Mesenchymal stem cell (in vitro differentiated cells and primary cell): ENCODE measurements at places on chromosomes 16 and 17.

DNA sequence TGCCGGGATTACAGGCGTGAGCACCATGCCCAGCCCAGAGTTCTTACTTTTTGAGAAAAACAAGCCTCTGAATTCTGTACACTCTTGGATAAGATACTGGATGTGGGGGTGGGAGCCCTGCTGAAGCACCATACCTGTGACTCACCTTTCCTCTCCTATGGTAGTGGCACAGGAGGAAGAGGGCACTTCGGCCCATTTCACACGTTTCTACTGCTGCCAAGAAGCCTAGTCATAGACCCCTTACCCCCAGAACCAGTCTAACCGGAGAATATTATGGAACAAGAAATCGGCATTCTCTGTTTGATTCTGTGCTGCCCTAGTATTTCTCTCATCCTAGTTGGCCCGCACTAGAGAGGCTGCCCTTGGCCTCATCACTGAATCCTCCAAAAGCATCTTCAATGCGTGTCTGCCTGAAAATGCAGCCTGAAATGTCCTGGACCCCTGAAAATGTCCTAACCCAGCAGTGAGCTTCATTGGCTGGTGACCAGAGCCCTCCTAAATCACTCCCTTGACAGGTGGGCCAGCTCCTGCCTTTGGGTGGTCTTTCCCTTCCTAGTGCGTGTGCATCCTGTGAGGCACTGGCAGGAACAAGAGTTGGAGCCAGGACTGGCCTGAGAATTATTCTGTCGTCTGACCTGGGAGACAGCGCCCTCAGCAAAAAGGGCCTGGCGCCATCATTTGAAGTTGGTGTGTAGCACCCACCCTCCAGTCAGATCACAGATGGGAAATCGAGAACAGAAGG, 37.9 kb downstream of the NDEL1 start:
- DNase-seq = no peak

DNA sequence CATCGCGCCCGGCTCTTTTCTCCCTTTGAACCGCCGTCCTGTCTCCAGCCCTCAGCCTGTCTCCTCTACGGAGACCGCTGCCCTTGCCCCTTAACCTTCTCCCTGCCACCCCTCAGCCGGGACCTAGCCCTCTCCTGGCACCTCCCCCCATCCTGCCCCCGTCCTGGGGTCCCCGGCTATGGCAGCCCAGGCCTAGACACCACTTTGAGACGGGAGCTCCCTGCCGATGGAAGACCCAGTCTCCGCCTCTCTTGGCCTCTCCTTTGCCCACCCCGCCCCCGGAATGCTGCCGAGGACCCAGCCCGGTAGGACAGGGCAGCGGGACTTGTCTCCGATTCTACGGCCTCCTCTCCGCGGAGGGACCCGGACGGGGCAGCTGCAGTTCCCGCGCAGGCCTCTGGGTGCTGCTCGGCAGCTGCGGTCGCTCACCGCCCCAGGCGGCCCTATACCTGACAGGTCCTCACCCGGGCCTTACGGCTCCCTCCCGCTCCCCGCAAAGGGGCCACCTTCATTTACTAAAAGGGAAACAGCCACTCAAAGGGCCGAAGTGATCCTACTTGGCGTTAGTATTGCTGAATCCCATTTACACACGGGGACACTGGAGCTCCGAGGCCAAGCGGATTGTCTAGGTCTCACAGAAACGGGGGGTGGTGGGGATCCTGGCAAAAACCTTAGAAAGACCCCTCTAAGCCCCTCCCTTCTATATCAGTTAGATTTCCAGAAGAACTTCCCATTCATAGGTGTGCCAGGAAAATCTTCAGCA, 32.6 kb upstream of the TAC4 start:
- DNase-seq = peak; percentile 62

DNA sequence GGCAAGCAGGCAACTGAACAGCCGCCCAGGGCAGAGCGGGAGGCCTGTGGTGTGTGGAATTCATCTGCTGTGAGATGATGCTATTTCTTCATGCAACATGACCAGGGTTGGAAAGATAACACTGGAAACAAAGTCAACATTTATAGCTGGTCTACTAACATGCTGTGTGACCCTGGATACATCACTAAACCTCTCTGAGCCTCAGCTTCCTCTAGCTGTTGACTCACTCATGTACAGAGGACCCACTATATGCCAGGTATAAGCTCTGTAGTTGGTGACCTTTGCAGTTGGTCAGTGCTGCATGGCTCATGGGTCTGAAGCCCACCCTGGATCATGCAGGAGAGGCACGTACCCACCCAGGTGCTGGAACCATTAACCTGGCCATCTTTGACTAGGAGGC, 180.9 kb downstream of the ZNF423 start:
- DNase-seq = no peak

DNA sequence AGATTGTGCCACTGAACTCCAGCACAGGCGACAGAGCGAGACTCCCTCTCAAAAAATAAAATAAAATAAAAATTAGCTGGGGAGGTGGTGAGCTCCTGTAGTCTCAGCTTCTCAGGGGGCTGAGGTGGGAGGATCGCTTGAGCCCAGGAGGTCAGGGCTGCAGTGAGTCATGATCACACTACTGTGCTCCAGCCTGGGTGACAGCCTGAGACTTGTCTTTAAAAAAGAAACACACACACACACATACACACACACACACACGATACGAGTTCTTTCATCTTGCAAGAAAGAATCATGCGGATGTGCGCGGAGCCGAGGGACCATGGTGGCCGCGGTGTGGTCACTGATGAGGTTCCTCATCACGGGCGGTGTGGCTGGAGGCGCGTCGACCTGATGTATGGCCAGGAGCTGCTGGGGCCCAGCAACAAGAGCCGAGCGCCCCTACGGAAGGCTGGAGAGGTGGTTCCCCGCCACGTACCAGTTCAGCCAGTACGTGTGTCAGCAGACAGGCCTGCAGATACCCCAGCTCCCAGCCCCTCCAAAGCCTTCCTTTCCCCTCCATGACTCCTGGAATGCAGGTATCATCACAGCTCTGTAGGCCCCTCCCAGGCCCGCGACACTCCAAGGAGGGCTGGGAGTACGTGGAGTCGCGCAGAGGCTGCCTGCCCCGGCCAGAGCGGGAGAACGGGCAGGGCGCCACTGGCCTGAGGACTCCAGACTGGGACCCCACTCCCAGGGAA, 20.7 kb downstream of the NXN start:
- DNase-seq = peak; percentile 81

DNA sequence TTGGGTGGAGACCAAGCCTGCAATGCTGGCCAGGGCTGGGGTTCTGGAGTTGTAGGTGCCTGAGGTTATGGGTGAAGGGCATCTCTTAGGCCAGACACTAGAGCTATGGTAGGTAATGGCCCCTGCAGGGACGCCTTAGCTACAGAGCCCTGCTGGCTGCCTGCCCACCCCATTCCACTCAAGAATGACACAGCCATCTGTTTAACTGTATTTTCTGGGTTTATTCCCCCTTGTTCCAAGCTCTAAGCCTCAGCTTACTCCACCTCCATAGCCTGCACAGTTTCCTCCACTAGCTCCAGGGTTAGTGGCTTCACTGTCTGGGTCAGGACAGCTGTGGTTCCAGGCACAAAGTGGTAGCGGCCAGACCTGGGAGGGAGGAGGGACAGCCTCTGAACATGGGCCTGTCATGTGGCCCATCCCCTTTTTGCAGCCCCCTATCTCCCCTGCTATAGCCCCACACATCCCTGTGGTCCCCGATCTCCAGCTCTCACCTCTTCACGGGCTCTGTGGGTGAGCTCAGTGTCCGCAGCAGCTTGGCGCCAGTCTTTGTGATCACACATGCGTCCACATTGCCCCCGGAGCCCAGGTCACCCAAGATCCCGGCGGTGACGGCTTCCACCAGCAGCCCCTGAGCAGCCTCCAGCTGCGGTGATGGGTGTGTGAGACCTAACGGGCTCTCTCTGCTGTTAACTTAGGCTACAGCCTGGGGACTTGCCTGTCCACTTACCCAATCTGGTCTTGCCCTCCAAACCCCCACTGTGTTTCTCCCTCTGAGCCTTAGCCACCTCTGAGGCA, 2.1 kb downstream of the PSMB10 start:
- DNase-seq = no peak

GRCh38 chr17:22461460-22462145, 769.3 kb downstream of the KCNJ18 start:
- DNase-seq = no peak

DNA sequence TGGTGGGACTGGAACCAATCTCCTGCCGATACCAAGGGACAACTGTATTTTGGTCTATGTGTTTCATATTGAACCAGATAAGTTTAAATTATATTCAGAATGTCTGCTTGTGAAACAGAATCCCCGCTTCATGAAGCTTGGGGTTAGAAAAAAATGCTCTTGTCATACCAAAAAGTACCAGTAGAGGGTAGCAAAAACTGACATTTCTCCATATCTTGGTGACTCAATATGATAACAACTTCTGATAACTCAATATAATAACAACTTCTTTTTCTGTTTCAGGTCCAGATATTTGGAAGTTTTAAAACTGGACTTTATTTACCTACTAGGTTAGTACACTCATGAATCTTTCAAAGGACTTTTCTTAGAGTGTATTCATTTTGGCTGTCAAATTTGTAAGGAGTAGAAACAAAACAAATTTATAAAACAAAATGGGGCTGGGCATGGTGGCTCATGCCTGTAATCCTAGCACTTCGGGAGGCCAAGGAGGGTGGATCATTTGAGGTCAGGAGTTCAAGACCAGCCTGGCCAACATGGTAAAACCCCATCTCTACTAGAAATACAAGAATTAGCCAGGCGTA, 52.3 kb upstream of the ADCY7 start:
- DNase-seq = peak; percentile 72

DNA sequence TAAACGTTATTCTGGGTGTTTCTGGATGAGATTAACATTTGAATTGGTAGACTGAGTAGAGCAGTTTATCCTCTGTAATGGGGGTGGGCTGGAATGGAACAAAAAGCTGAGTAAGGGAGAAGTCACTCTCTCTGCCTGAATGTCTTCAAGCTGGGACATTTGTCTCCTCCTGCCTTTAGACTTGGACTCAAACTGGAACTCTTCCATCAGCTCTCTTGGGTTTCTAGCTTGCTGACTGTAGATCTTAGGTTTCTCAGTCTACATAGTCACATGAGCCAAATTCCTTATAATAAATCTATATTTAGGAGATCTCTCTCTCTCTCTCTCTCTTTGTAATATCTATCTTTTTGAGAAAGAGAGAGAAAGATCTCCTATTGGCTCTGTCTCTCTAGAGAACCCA, 553.3 kb upstream of the CDH11 start:
- no peak for DNase-seq

DNA sequence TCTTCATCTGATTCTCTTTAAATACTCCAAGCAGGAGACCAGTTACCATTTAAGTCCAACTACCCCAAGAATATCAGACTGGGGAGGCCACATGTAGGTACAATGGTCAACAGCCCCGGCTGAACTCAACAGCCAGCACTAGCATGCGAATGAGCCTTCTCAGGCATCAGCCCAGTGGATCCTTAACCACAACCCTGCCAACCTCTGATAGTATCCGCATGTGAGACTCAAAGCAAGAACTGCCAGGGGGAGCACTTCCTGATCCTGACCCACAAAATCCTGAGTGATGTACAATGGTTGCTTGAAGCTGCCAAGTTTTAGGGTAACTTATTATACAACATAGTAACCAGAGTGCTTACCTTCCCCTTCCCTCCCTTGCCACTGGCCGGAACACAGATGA, 4.0 kb downstream of the PYY start:
- DNase-seq = no peak

DNA sequence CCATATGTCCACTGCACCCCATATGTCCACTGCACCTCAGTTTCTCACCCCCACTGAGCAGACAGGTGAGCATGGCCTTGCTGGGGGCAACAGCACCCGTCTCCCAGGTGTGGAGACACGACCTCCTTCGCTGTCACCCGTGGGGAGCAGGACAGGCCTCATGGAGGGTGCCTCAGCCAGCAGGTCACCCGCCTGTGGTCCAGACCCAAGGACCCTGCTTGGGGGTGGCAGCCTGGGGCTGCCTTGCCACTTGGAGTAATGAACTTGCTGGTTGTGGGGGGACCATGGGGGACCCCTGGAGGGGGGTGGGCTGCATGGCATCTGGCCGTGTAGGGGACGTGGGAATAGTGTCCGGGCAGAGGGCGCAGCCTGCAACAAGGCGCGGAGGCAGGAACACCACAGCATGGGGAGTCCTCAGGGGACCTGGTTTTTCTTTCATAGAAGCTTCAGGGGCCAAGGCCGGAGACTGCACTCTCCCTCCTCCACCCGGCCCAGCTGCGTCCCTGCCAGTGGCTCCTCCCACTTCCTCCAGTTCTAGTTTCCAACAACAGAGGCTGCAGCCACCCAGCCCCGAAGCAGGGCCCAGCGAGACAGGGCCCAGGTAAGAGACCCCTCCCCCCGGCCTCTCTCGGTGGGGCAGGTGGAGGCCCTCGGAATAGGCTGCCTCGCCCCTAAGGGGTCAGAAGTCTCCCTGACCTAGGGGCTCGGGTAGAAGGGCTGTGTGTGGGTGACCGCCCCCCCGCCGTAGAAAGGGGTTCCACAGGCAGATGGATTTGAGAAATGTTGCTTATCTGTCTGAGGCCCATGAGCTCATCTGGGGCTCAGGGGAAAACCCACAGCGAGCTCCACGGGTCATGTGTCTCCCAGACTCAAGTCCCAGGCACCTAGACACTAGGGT, at the start of gene NHLRC4:
Gene NHLRC4 (plus strand): TSS at position 531 of the 898 bp plus-strand sequence. CDS start 1,043 bp downstream, outside the sequence.
- peak; percentile 71 for DNase-seq

GRCh38 chr16:58384437-58385055, 7.7 kb upstream of the GINS3 start:
- no peak for DNase-seq

DNA sequence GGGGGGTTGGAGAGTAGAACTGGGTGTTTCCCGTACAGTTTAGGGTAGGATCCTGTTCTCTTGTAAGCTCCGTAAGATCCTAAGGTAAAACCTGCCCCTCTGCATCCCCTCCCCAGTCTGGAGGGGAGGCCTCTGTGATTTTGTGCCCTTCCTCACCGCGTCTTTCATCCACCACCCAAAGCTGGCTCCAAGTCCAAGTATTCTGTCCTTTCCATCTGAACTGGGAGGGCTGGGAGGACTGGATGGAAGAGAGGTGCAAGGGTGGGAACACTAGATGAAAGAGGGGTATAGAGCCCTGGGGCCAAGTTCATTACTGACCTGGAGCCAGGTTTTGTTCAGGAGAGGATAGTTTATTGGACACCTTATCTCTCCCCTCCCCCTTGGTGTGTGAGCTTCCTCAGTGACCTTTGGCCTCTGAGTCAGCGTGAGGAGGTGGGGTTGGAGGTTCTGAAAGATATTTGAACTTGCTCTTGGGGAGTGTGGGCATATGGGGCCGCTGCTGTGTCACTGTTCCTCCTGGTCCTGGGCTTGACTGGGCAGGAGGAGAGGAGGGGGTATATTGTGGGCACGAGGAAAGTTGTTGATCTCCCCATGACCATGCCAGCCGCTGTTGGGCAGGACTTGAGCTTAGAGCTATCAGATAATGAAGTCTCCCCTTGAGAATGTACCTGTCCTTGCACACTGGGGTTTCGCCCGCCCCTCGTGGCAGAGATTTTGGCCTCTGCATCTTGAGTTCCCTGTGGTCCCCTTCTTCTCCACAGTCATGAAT, 1.6 kb downstream of the LASP1 start:
- DNase-seq = peak; percentile 85

- DNase-seq = no peak
Measured at GRCh38 chr16:48347191-48347865, 37.9 kb downstream of the SIAH1 start.

DNA sequence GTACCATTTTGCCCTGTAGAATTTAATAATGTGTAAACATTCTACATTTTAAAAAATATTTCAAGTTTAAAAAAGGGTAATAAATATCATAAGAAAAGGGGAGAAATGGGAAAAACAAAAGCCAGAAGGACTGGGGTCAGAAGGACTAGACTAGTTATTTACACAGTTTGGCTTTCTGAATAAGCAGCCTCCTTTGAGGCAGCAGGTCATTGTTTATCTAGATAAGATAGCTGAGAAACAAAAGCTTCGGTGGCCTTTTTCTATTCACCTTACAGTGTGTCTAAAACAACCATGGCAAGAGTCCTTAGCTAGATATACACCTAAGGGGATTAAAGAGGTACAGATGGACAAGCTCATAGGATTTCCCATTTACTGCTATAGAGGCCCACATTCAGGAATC, 396.5 kb upstream of the PMFBP1 start:
- DNase-seq = no peak
